ENCODE measurements at places on chromosomes 7 and 10.

DNA sequence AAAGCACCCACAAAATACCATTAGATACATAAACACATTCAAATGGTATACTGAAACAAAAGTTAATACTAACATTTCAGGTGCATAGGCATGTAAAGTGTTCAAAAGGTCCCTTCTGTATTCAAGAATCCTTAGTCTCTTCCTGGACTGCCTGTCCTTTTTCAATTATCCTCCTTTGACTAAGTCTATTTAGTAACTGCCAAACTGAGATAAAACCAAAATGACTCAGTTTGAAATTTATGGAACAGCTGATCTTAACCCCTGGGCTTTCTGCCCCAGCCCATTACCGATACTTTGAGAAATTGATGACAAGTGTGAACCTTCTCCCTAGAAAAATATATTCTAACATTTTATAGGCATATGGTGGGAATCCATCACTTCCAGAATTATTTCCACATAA, 5.4 kb downstream of the EPC1 start:
- no peak for DNase-seq

DNA sequence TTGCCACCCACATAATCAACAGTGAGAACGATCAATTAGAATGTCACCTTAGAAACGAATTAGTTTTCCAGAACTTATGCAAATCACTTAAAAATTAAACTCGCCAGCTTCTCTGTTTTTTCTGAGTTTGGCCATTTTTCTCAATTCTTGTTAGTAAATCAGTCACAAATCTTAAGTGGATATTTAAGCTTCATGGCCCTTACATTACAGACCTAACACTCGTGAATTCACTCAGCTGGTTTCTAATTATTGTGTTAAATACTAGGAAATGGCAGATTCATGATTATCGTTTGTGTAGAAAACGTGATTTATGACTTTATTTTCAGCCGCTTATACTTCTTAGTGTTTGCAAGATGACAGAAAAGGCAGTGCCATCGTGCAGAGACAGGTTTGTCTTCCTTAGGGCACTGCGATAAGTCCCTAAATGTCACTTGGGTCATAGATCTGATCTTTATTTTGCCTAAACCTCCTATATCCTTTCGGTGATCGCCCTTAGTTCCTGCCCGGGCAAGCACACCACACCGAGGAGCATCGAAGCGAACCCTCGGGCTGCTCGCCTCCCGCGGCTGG, 587 bp upstream of the CELF2 start:
- no peak for DNase-seq

- peak; percentile 39 for DNase-seq
These were observed 594 bp downstream of the ZNF503 start for GRCh38 chr10:75400771-75401568.

DNA sequence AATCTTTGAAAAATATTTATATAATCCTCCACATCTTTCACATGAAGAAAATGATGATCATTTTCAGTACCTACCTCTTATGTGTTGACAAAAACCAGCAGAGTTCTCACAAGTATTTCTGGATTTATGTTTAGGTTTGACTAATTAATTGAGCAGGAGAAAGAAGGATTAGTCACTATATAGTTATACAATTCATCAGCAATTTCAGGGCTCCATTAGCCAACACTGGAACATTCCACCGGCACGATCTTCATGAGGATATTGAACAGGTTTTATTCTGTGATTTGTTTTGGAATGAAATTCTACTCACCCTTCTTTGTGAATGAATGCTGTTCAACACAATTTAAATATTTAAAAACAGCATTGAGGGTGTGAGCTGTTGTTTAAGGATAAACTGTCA, 163.2 kb downstream of the SEM1 start:
- DNase-seq = no peak

DNA sequence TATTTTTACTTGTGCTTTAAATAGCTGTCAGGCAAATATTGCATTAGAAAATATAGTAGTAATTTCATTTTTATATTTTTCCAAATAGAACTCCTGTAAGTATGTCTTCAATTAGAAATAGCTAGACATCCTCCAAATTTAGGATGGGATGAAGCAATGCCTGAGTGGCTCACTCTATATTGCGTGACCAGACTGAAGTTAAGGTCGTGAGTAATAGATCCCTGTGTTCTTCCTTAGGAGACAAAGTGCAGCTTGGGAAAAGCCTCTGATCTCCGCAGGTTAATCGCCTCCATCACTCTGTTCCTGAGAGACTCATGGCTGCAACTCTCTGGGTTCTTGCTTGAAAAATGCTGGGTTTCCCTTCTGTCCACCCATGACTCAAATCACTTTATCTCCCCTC, 484.8 kb upstream of the ANKRD30A start:
- no peak for DNase-seq

DNA sequence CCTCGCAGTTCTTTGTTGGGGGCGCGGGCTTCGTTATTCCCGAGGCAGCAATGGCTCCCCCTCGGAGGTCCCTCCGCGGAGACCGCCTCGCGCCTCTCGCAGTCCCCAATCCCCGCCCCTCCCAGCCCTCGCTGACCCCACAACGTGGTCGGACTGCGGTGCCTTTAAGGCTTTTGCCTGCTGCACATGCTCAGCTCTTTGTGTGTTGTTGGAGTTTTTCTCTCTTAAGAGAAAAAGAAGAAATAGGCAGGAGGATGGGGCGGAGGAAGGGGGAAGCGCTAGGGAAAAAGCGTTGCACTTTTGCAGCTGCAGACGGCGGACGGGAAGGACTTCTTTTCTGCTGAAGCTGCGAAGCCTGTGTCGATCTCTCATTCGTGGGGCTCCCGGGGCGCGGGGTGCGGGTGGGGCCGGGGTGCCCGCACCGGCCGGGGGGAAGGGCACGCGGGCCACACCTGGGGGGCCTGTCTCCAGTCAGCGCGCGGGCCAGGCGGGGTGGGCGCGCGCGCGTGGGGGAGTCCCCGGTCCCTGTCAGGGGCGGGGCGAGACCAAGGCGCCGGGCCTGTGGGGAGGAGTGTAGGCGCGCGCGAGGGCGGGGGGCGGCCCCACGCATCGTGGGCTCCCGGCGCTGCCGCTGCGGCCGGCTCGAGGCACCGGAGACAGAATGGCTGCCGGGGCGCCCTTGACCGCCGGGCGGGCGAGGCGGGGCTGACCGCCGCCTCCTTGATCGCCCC, 445 bp upstream of the ATRNL1 start:
- DNase-seq = no peak

- DNase-seq = no peak
These were observed 97.7 kb upstream of the TMEM196 start for GRCh38 chr7:19871102-19871501.
